ENCODE measurements at places on chromosomes 2 and 18.

DNA sequence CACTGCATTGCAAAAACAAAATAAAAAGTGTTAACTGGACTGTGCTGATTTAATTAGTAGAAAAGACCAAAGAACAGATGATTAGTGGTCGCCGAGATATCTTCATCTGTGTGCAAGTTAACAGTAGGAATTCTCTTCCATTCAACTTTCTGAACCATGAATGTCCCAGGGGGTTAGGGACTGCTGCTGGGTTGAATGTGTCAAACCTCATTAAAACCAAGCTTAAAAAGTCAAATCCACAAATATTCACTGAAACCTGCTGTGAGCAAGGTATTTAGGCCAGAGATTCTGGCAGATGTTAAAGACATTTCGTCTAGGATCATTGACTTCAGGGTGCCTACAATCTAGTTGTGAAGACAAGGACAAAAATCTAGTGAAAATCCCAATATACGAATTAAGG lies 58.7 kb downstream of the STPG4 start:
- no peak for DNase-seq

- peak; percentile 10 for DNase-seq
Observed at GRCh38 chr2:129772190-129772579, 207.3 kb upstream of the RAB6C start.

DNA sequence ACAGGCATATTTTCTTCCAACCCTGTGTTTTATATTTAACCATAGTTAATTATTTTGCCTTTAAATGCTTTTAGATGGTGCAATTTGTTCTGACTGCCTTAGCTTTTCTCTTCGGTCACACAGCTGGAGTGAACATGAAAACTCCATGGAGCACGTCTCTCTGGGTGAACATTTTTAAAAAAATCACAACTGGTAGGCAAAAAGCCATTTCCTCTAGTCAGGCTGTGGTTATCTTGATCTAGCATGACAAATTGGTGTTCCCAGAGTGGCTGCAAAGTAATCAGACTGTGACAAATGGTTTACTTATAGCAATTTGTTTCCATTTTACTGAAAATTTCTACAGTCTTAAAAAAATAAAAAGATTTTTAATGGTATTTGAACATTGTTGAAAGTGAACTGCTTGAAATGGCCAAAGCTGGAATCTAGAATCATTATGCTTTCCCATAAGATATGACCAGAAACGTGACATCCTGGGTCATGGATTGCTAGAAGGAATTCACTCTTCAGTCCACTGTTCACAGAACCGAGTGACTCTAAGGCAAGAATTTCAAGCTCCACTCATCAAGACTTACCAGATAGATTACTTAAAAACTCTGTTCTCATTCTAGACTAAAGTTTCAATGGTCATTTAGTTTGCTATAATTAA lies 703.6 kb downstream of the CPS1 start:
- DNase-seq: no peak

DNA sequence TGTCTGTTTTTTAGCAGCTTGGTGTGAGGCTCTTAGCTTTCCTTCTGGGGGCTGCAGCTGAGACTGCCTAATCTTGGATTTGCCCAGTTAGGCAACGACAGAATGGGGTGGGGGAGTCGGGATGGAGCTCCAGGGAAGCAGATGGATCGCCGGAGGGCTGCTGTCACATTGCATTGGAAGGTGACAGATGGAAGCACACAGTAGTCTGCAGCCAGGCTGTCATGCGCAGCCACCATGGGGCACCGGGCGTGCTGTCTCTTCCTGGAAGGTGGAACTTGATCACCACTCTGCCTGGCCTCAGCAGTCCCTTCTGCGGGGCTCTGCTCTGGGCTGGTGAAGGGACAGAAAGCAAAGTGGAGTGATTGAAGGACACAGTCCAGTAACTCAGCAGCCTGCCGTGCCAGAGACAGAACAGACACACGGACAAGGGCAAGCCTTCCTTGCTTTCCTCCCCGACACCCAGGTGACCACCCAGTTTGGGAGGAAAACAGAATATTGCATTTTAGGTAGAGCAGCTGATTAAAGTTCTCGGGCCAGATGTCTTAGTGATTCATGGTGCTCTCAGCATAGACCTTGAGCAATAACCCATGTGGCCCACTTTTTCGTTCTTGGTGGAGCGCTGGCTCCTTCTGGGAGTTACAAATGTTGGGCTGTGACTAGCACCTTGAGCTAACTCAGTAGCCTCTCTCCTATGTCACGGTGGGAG lies 40.9 kb downstream of the RNF144A start:
- no peak for DNase-seq

DNA sequence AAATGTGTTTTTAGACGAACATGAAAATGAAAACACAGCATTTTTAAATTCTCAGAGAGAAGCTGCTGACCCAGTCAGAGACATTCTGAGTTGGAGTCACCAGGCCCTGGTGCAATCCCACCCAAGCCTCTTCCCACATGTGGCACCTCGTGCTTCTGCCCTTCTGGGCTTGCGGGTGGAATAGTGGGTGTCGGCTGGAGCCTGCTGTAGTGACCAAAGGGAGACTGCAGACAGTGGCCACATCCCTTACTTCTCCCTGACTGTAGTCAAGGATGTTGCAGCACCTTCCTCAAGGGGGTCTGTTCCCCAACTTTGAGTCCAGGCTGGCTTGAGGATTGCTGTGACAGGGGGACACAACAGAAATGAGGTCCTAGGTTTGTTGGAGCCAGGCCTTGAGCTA lies 104.4 kb upstream of the GLI2 start:
- no peak for DNase-seq

DNA sequence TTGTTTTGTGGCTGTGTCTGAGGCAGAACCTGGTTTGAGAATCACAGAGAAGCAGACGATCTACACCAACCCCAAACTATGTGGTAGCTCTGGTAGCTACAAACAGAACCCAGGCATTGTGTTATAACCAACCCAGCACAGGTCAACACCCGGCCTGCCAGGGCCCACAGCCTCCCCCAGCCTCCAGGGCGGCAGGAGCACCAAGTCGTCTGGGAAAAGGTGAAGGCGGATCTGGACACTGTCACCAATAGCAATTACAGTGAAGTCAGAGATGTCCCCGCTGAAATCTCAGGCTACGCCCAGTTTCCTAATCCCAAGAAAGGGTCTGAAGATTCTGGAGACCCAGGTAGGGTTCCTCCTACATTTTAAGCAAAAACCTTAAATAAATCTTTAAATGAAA lies 3.6 kb downstream of the HJURP start:
- DNase-seq: no peak

- peak; percentile 90 for DNase-seq
Observed at GRCh38 chr2:43210467-43211303, 15.7 kb downstream of the ZFP36L2 start.

GRCh38 chr18:77177009-77177408 lies 44.4 kb upstream of the MBP start:
- DNase-seq: peak; percentile 38

- no peak for DNase-seq
Observed at GRCh38 chr2:9020267-9020666, 16.8 kb upstream of the MBOAT2 start.

- DNase-seq: peak; percentile 2
Observed at GRCh38 chr2:159455330-159455918, 160.9 kb downstream of the BAZ2B start.

GRCh38 chr2:196206804-196207203 lies 35.4 kb upstream of the STK17B start:
- DNase-seq: no peak

- peak; percentile 92 for DNase-seq
Observed at GRCh38 chr2:207163053-207163755, 2.5 kb downstream of the KLF7 start.

DNA sequence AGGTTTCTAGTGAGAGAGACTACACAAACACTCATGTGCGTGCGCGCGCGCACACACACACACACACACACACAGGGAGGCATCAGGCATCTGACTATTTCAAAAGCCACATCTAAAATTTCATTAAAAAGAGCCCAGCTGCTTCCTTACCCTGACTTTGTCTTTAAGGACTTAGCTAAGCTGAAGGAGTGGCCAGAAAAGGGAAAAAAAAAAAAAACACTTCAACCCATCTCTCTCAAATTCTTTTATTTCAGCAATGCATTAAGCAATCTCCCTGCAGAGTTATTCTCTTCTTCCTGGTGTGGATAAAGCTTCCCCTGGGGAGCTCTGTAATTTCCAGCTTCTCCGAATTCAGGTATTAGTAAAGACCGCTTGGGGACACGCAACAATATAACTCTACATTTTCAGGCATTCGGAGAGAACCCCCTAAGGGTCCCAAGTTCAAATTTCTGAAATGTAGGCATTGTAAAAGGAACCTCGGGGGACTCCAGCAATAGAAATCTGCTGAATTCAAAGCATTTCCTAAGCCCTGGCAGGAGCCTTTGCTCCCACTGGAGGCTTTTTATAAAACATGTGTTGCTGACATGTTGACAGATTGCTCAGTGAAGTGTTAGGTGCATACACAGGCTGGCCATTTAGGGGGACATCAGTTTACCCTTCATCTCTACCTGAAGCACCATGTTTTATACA lies 67.0 kb downstream of the ZNF521 start:
- peak; percentile 81 for DNase-seq

DNA sequence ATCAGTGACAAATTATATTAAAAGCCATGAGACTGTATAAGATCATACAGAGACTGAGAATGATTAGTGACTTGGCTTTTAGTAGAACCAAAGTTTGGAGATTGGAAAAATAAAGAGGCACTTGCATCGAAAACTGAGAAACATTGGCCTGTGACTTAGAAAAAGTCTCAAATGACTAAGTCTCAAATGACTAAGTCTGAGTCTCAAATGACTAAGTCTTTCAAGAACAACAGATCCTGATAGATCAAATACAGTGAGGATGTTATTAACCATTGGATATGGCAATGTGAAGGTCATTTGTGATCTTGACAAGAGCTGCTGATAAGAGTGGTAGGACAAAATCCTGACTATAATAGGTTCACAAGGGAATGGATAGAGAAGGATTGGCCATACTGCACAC lies 135.5 kb upstream of the FANCL start:
- DNase-seq: peak; percentile 1

GRCh38 chr2:18934886-18935285 lies 345.5 kb upstream of the NT5C1B start:
- no peak for DNase-seq

DNA sequence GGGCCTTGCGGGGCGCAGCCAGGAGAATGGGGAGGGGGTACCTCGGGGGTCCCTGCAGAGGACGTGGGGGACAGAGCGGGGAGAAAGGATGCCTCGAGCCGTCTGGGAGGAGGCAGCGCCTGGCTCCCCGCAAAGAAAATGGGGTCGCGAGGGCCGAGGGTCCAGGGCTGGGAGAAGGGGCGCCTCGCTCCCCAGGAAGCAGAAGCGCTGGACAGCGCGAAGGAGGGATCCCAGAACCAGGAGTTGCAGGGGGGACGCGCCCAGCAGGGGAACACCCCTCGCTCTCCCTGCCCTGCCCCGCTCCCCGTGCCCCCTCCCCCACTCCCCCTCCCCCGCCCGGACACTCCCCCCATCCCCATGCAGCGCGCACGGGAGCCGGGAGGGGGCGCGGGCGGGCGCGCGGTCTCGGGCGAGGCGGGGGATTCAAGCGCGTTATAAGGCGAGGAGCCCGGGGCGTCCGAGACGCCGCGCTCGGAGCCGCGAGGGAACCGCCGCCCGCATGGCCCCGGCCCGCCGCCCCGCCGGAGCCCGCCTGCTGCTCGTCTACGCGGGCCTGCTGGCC lies at the start of gene ERFE:
Gene ERFE, plus strand, starts transcription at position 462 of the 562 bp plus-strand sequence. Its CDS starts 38 bp downstream, at position 500.
- peak; percentile 63 for DNase-seq

DNA sequence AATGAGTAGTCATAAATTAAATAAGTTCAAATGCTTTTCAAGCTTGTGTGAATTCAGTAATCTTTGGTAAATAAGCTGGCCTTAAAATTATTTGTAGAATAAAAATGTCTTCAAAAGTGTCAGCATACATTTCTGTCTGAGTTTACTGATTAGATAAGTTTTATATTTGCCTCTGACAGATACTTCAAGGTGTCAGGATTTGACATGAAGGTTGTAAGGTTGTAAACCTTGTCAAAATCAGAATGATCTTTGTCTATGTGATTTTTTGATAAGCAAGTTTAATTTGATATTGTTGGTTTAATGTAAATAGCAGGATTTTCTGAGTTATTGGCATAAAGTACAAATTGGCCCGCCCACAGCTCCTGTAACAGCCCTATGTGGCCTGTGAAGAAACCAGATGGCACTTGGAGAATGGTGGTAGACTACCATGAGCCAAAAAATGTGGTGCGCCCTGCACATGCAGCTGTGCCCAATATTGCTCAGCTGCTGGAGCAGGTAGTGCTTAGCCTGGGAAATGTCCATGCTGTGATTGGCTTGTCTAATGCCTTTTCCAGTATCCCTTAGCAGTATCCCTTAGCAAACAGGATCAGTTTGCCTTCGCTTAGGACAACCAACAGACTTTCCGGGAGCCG lies 188.0 kb upstream of the SPHKAP start:
- no peak for DNase-seq

- DNase-seq: no peak
Observed at GRCh38 chr2:206836722-206837121, 71.3 kb downstream of the FASTKD2 start.

- DNase-seq: peak; percentile 39
Observed at GRCh38 chr2:217928324-217929181, 74.2 kb downstream of the TNS1 start.

GRCh38 chr2:23793476-23793875 lies 133.4 kb downstream of the ATAD2B start:
- no peak for DNase-seq

- peak; percentile 46 for DNase-seq
Observed at GRCh38 chr2:40329739-40330030, 122.2 kb downstream of the SLC8A1 start.

- peak; percentile 40 for DNase-seq
Observed at GRCh38 chr2:69639266-69639665, 4.3 kb downstream of the AAK1 start.

- no peak for DNase-seq
Observed at GRCh38 chr2:224843141-224843540, 127.0 kb upstream of the CCDC195 start.

DNA sequence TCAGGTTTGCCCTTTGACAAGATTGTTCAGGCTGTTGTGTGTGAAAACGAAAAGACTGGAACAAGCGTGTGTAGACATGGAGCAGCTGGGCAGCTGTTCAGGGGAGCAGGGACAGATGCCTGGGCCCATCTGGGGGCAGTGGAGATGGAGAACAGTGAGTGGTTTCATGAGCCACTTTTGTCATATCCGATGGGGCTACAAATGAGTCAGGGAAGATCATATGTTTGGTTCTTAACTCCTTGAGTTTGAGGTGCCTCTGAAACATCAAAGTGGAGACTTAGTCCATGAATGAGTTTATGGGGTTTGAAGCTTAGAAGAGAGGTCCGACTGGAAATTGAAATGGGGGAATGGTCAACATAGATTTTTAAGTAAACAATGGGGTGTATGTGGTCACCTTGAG lies 9.3 kb upstream of the PLB1 start:
- no peak for DNase-seq

GRCh38 chr18:25648716-25649260 lies 296.8 kb upstream of the ZNF521 start:
- peak; percentile 11 for DNase-seq

DNA sequence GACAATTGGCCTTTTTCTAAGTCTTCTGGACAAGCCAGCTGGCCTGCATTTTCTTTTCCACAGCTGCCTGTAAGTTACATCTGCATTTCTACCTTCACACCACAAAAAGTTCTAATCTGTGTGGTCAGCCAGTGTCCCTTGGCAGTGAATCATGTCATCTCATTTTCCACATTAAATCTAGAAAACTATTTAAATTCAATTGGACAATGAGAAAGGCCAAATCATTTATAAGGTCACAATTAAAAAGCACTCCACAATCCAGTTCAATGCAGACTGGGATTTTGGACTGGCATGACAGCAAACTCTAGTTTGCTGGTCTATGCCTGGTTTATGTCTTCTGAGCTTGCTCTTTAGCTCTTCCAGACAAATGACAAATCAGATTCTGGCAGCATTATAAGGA lies 494.2 kb upstream of the SPHKAP start:
- peak; percentile 31 for DNase-seq

Data from fibroblast of skin of right quadriceps (primary cell).